ENCODE measurements at places on chromosomes 6 and 20. TPM values are rescaled to one million over a fixed set of nuclear protein-coding genes. Genes with fewer than 3 reads are reported as not detected.
A peak's percentile ranks its signal among the peaks of the same experiment; 100 is the strongest.

The MYB gene
- 5.6 TPM for total RNA-seq

The EHMT2 gene
- total RNA-seq, result 175 TPM

The ERMARD gene
- 33.4 TPM for total RNA-seq

The CCN5 gene
- total RNA-seq, result not detected

The MLIP gene
- total RNA-seq, result 1.3 TPM

The LY6G6C gene
- 1.3 TPM for total RNA-seq

The SYCP2 gene
- 1.4 TPM for total RNA-seq

The EPPIN gene
- not detected for total RNA-seq

The PYGB gene
- 54.4 TPM for total RNA-seq

The FAM83C gene
- not detected for total RNA-seq

The FOXQ1 gene
- 2.0 TPM for total RNA-seq

- no peak for DNase-seq
Observed at GRCh38 chr6:112606656-112607435, 259.7 kb downstream of the RFPL4B start.

DNA sequence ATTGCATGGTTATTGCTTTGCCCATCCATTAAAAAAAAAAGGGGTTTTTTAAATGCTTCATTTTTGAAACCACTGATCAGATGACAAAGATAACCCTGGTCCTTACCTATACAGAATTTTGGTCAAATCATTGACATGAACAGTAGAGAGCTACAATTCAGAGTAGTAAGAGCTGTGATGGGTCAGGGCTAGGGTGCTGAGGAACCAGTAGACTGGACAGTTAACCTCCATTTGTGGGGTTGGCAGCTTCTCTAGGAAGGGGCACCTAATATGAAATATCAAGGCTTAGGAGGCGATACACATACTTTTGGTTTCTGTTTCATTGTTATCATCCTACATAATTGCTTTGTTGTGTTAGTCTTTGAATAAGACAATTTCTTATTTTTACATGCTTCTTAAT is 55.1 kb downstream of the ORC3 start:
- DNase-seq, result no peak

GRCh38 chr20:41350408-41350962 is 9.9 kb downstream of the LPIN3 start:
- no peak for DNase-seq

- no peak for DNase-seq
Observed at GRCh38 chr6:36838896-36839748, at the start of gene CPNE5. Gene CPNE5 (minus strand): TSS chr6:36839444. CDS start chr6:36839377, 67 bp downstream.

DNA sequence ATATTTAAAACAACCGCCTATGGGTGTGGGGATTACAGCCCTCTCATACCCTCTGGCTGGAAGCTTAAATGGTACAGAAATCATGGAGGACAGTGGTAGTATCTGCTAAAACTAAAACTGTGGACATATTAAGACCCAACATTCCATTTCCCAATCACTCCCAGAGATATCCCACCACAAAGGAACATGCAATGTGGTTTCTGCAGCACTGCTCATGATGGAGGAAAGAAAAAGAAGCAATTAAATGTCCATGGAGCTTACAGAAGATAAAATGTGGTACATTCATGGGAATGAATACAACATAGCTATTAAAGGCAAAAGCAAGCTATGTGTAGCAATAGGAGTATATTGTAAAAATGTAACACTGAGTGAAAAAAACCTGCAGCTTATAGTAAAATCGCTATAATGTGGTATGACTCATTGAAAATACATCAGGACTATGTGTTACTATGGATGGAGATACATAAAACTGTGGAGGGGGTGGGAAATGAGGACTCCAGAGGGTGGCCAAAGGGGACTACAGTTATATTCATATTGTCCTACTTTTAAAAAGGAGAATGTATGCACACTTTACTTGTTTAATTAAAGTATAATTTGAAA is 22.9 kb upstream of the NNAT start:
- no peak for DNase-seq

GRCh38 chr6:169289257-169289618 is 35.6 kb upstream of the THBS2 start:
- DNase-seq, result no peak

GRCh38 chr6:15628499-15629131 is 34.2 kb downstream of the DTNBP1 start:
- DNase-seq, result no peak

GRCh38 chr6:20464041-20464440 is 62.4 kb downstream of the E2F3 start:
- no peak for DNase-seq

DNA sequence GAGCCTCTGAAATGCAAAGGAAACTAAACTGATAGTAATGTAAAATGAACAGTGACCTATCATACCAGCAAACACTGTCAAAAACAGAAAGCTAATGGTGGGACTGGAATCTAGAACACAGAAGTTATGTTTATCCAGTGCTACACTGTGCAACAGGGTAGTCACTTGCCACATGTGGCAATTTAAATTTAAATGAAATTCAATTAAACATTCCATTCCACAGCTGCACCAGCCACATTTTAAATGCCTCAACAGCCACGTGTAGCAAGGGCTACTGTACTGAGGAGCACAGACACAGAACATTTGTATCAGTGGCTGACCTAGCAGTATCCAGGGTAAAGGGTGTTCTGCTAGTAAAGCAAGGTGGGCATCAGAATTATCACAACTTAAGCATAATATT is 5.6 kb upstream of the POLR1H start:
- DNase-seq, result no peak

DNA sequence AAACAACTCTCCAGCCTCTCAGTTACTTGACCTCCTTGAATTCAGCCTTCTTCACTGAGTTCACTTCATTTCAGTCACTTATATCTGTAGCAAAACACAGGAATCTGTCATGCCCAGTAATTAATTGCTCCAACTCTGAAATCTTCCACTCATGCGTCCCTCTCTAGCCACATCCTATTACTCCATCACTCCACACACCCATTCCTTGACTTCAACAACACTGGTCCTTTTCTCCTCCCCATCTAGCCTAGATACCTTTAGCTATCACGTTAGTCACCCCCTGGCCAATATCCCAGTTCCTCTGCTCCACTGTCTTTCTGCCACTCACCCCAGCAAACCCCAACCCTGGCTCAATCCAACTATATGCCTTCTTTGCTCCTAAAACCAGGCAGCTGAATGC is 7.7 kb downstream of the ZHX3 start:
- DNase-seq, result no peak

- no peak for DNase-seq
Observed at GRCh38 chr6:132633362-132633761, 9.3 kb upstream of the TAAR2 start.

- DNase-seq, result no peak
Observed at GRCh38 chr20:9301129-9302090, 213.0 kb upstream of the LAMP5 start.

GRCh38 chr20:37669062-37669772 is 24.6 kb upstream of the CTNNBL1 start:
- DNase-seq, result no peak

DNA sequence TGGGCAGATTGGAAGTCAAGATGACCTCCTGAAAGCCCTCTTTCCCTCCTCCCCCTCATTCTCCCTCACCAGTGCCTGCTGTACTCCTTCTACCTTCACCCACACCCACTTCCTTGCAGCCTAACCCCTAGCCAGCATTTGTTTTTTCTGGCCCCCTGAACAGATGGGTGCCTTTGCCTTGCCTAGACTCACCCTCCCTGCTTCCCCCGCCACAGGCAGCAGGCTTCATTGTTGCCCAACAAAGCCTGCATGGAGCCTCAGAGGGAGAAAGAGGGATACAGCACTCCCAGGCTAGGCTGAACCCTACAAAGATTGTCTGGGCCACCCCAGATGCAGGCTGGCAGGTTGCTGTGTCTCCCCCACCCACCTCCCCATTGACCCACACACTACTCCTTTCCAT is 2.7 kb downstream of the MOCS1 start:
- DNase-seq, result no peak

DNA sequence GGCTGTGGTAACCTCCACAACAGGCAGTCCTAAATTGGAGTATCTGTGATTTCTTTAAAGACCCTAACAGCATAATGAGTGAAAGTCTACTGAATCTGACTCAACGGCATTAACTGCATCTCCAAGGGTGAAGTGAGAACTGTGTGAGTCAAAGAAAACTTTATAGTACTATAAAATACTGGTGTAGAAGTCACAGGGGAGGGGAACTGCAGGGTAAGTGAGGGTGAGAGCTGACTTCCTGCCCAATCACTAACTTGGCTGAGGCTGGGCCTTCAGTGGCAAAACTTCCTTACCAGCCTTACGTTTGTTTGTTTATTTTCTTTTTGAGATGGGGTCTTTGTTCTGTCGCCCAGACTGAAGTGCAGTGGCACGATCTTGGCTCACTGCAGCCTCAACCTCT is 109.8 kb downstream of the PTPRK start:
- no peak for DNase-seq

- DNase-seq, result no peak
Observed at GRCh38 chr20:8215361-8215781, 83.3 kb downstream of the PLCB1 start.

DNA sequence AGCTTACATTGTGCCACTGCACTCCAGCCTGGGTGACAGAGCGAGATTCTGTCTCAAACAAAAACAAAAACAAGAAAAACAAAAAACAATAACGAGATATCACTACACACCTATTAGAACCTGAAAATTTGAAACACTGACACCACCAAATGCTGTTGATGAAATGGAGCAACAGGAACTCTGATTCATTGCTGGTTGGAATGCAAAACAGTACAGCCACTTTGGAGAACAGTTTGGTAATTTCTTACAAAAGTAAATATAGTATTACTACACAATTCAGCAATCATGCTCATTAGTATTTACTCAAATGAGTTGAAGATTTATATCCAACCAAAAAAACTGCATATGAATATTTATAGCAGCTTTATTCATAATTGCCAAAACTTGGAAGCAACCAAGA is 135.8 kb upstream of the AKIRIN2 start:
- DNase-seq, result no peak

DNA sequence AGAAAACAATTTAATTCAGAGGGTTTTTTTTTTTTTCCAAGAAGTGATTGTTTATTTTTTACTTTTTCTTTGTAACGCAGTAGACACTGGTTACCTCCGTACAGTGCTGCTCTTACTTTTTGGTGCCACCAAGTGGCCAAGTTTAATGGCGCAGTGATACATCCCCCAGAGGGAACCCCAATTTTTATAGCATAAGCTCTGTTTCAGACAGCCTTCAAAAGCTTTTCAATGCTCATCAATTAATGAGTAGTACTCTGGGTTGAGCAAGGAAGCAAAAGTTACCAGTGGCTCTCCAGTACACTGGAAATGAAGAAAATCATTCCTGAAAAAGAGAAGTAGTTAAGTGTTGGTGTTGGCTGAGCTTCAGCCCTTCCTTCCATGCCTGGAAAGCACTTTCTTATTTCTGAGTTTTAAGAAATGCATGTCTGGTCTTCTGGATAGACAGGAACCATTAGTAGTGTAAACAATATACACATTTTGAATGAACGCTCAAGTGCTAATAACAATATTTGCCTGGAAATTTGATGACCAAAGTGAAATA is 129.1 kb upstream of the SMLR1 start:
- peak; percentile 21 for DNase-seq

DNA sequence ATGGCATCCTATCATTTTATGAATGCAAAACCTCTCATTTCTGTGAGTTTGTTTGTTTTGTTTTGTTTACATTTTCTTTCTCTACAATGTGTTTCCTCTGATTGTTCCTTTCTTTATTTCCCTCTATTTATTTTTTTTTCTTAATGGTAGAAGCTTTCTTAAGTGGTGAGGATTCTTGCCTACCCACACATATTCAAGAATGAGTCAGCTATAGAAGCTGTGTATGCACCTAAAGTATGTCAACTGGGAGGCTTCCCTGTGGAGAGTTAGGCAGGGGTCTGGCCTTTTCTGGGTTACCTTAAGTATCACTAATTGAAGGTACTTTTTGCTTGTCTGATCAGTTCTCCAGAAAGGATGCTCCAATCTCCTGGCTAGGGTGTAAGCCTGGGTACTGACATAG is 354.0 kb downstream of the ESR1 start:
- DNase-seq, result no peak

- DNase-seq, result no peak
Observed at GRCh38 chr6:114274836-114275235, 68.0 kb downstream of the HS3ST5 start.

DNA sequence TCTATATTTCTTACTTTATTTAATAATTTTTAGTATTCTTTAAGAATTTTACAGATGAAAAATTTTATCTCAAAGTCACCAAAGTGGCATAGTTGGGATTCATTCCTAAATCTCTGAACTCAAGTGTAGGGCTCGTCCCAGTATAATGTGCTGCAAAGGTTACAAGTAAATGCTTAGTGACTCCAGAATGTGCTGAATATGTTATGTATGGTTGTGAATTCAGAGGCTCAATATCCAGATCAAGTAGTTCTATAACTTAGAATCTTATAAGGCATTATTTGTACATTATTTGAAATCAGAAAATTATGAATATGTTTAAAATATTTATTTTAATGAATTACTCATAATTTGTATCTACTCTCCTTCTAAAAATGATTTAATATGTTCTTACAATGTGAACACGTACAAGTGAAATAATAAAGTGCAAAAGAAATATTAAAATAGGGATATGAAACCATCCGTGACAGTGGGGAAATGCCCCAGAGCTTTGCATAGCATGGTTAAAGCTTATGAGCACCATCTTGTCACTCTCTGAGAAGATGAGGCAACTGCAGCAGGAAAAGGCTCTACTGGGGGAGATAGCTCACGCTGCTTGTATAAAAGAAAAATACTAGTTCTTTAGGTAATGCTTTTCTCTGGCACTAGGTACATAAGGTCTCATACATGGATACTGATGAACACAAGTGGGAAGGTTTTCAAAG is 259.0 kb downstream of the FOXC1 start:
- DNase-seq, result no peak

DNA sequence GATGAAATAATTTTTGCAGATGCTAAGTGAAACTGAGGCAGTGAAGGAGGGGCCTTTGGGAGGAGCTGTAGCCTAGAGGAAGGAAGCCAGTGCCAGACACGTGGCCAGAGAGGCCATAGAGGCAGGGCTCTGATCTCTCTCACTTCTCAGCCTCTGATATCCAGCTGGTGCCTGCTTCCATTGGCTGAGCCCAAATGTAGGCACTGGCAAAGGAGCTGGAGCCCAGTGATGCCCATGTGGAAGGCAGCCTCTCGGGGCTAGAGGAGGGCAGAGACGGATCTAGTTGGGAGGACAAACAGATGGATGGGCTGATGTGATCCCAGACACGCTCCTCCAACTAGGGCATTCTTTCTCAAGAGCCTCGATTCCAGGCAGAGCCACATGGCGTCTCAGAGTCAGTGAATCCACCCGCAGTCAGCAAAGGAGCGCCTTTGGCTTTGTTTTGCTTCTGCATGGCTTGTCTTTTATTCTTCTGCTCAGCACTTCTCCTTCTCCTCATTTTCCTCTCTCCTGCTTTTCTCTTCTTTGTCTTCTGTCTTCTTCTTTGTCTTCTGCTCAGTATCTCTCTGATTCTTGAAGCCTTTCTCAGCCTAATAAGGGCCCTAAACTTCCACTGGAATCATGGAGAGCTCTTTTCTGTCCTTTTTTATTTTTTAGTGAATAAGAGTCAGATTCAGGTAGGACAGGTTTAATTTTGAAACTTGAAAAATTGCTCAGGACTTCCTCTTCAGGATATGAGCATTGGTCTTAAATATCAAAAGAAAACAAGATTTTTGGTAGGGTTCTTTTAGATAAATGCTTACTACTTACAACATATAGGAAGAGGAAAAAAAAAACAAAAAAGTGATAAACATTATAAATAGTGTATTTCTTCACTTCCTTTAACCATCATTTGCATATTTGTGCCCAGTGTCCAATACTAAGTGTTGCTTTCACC is 41.8 kb downstream of the CYP24A1 start:
- no peak for DNase-seq

Measured in progenitor cell of endocrine pancreas (in vitro differentiated cells).